ENCODE measurements at places on chromosomes 16 and 17.

DNA sequence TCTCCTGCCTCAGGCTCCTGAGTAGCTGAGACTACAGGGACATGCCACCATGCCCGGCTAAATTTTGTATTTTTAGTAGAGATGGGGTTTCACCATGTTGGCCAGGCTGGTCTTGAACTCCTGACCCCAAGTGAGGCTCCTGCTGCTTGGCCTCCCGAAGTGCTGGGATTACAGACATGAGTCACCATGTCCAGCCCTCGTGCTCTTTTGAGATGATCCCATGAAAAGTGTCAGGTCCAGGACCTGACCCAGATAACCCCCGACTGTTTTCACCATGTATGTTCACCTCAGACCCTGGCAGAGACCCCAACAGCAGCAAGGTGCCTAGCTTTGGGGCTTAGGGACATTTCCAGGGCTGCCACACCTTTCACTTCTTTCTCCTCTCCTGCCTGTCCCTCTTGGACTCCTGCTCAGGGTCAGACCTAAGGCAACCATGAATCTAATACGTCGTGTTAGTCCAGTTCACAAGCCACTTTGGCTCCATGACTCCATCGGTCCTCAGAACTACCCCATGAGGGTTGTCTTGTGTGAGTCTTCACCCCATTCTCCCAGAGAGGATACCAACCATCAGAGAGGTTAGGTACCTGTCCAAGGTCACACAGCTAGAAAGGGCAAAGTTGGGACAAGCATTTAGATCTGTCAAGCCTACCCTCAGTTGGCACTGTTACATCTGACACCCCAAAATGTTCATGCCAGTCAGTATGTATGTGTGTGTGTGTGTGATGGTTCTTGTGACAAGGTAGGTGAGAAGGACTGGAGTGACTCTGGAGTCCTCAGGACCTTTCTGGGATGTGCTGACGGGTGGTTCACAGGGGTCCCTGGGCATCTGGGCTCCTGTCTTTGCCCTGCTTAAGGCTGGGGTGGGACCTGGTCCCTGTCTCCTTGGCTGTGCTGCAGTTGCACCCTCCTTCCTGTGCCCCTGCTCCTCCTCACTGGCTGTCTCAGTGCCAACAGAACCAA lies 23.1 kb upstream of the MAP3K14 start:
- no peak for DNase-seq

DNA sequence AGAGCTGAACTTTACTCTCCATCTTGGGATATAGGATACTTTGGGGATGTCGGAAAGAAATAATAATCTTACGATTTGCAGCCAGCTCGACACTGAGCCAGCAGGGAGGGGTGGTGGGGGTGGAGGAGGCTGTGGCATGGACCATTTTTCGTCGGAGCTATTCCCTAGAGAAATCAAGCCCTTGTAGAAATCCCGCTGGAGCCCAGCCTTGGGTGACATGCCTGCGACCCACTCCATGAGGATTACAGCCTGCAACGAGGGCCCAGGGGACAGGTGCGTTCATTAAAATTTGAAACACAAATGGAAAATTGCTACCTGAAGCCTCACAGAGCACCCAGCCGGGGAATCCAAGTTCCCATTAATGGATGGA lies 82.8 kb upstream of the GSE1 start:
- no peak for DNase-seq

DNA sequence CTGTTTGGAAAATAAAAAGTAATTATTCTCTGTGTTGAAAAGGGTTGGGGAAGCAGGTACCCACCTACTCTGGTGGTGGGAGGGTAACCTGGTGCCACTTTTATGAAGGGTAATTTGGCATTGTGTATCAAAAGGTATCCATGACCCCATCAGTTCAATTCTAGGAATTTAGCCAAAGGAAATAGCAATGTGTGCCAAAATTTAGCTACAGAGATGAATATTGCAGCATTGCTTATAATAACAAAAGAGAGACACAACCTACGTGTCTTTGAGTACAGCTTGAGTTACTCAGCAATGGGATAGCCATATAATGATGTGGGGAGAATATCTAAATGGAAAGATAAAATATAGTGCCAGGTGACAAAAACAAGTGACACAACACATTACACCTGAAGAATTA lies 170.7 kb downstream of the NTN1 start:
- DNase-seq = no peak

- no peak for DNase-seq
Measured at GRCh38 chr16:9602189-9602588, 510.7 kb downstream of the HAPSTR1 start.

DNA sequence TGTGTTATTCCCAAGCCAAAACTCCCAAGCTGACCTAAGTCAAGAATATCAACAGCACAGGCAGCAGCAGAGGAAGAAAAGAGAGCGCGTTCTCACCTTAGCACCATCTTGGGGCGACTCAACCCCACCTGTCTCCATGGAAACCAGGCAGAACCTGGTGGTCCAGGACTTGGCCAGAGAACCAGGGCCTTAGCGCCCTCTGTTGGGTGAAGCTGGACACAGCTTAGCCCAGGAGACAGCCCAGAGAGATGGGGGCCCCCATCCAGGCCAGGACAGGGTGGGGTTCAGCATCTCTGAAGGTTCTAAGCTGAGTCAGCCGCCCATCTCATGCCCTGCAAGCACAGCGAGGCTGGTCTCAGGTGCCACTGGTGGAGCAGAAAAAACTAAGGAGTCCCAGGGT lies 60.1 kb upstream of the TMEM132E start:
- DNase-seq = no peak

GRCh38 chr17:35312790-35313711 lies 60.4 kb downstream of the SLFN11 start:
- peak; percentile 79 for DNase-seq

All from fibroblast of villous mesenchyme (primary cell).